ENCODE measurements at places on chromosomes 5 and 9.

DNA sequence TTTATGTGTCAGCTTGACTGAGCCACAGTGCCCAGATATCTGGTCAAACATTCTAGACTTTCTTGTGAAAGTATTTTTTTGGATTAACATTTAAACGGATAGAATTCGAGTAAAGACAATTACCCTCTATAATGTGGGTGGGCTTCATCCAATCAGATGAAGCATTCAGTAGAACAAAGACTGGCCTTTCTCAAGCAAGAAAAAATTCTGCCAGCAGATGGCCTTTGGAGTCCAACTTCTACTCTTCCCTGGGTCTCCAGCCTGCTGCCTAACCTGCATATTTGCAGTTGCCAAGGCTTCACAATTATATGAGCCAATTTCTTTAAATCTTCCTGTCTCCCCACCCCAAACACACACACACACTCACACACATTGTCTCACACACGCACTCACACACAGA is 86.4 kb downstream of the MED10 start:
- no peak for DNase-seq

DNA sequence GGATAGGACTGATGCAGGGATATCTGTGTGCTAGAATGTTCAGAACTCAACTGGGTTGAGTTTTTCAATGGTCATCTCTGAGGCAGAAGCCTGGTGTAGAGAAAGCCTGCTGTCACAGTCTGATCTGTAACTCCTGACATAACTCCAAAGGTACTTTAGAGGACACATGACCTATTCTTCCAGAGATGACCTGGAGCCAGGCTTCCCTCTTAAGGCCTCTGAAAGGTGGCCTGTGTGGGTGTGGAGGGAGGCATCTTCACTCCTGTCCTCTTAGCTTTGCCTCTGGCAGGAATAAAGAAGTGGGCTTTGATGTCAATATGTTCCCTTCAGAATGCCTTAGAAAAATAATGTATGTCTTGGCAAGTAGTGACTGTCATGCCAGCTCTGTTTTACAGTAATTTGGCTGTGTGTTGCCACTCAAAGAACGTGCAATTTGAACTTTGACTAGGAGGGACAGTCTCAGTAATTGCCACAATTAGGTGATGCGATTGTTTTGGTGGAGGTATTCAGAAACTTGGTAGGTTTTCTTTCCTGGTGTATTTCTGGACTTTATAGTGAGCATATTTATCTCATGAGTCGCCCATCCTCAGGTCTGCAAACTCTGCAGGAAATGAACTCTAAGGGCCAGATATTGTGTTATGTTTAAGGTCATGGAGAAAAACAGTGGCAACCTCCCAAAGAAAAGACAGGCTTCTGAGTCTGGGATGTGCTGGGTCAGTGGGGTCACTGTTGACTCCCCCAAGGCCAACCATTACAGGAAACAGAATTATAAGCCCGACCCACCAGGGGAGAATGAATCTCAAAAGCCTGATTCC is 3.2 kb upstream of the C5orf63 start:
- DNase-seq, result no peak

GRCh38 chr5:126461838-126462237 is 38.6 kb downstream of the GRAMD2B start:
- no peak for DNase-seq

- DNase-seq, result no peak
These were observed 68.9 kb upstream of the EQTN start for GRCh38 chr9:27365707-27366376.

GRCh38 chr9:88523056-88523455 is 11.9 kb upstream of the NXNL2 start:
- no peak for DNase-seq

- no peak for DNase-seq
These were observed 219.8 kb downstream of the FBXL7 start for GRCh38 chr5:15719784-15720183.

- DNase-seq, result no peak
These were observed 75.0 kb upstream of the SARDH start for GRCh38 chr9:133812941-133813748.

- DNase-seq, result no peak
These were observed 137.7 kb upstream of the NMUR2 start for GRCh38 chr5:152542741-152543140.

GRCh38 chr5:170315154-170315553 is 17.6 kb upstream of the LCP2 start:
- no peak for DNase-seq

- no peak for DNase-seq
These were observed 120.5 kb downstream of the TUSC1 start for GRCh38 chr9:25557645-25558300.

DNA sequence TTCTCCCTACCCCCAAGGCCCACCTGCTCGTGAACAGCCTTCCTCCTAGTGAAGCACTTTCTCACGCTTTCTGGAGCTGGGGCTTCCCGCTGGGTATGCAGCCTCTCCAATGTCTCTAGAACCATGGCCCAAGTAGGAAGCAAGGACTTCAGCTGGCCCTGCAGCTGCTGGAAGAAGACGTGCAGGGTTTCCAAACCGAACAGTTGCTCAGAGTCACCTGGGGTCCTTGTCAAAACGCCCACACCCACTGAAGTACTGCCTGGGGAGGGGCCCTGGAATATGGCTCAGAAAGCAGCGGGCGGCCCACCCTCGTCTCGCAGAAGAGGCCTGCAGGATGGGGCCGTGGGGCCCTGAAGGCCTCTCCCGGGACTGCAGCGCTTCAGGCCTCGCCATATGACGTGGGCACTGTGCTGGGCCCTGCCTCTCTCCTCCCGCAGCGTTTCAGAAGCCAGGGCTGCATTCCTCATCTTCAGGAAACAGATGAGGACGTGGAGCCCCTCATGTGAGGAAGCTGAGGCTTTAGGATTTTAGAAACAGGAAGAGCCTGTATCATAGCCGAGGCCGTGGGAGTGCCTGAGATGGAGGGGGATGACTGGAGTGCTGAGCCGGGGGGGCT is 116.0 kb upstream of the LMX1B start:
- DNase-seq, result no peak

DNA sequence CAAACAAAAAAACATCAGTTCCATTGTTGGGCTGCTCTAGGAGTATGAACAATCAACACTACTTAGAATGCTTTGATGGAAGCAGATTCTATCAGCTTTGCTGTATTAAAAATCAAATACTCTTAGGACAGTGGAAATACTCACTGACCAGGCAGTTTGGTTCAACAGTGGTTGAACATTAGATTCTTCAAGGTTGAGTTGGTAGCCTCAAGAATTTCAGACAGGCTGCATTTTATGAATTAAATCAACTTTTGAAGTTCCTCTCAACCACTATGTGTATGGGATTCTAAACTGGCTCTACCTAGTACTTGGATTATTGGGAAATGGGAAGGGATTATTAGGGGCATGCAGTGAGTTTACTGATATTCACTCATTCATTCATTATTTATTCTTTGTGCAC is 35.0 kb downstream of the ACTBL2 start:
- no peak for DNase-seq

- no peak for DNase-seq
These were observed 14.3 kb downstream of the MOCS2 start for GRCh38 chr5:53095217-53095616.

GRCh38 chr9:110093871-110094270 is 114.1 kb downstream of the C9orf152 start:
- no peak for DNase-seq

GRCh38 chr5:19975795-19976194 is 12.2 kb downstream of the CDH18 start:
- DNase-seq, result no peak

- no peak for DNase-seq
These were observed 432.5 kb upstream of the MEF2C start for GRCh38 chr5:89315286-89316100.

GRCh38 chr9:128979111-128979510 is 31.6 kb downstream of the NUP188 start:
- DNase-seq, result no peak

- DNase-seq, result no peak
These were observed 147.6 kb downstream of the GAPVD1 start for GRCh38 chr9:125409217-125409636.

DNA sequence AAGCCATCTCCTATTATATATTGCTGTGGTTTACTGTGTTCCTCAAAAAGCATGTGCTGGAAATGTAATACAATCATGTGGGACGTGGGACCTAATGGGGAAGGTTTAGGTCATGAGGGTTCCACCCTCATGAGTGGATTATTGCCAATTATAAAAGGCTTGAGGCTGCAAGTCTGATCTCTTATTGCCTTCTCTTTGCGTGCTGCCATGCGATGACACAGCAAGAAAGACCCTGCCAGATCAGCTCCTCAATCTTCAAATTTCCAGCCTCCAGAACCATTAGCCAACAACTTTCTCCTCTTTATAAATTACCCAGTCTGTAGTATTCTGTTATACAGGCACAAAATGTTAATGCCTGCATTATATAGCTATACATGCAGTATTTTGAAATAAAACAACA is 45.4 kb downstream of the MARCHF11 start:
- no peak for DNase-seq

Measured in stimulated activated CD4-positive, alpha-beta T cell treated with anti-CD3 and anti-CD28 coated beads, Interleukin-1b, Interleukin-23, amount 100 ng/mL, for 1 hour (primary cell).